ENCODE measurements at places on chromosomes 2 and 18. TPM values are rescaled to one million over a fixed set of nuclear protein-coding genes. Genes with fewer than 3 reads are reported as not detected.

Gene TOGARAM2
- polyA plus RNA-seq, result 1.6 TPM

Gene LDLRAD4
- 10.3 TPM for polyA plus RNA-seq

Gene MYL1
- not detected for polyA plus RNA-seq

Gene UGT1A9
- 6.2 TPM for polyA plus RNA-seq

Gene MFSD2B
- 2.1 TPM for polyA plus RNA-seq

Gene EFHD1
- polyA plus RNA-seq, result 73.1 TPM

Gene KDSR
- 42.7 TPM for polyA plus RNA-seq

Gene ACYP2
- 19.8 TPM for polyA plus RNA-seq

- DNase-seq, result no peak
These were observed 9.4 kb downstream of the SMAD4 start for GRCh38 chr18:51039138-51040112.

DNA sequence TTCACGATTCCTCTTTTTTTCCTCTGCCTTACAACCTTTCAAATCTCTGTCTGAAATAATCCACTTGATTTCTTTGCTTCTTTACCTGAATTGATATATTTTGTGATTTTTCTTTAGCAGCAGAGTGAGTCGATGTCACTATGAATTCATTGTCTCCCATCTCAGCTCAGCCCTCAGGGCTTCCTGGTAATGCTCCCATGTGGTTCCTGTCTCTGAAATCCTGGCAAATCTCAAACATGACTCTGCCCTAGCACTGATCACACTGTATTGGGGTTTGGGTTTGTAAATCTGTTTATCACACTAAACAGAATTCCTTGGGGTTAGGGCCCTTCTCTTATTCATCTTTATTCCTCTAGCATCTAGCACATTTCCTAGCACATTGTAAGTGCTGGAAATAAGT lies 43.0 kb upstream of the MSTN start:
- DNase-seq, result no peak

GRCh38 chr2:82993609-82994008 lies 1465.5 kb downstream of the SUCLG1 start:
- no peak for DNase-seq

- no peak for DNase-seq
These were observed 26.5 kb downstream of the KIF1A start for GRCh38 chr2:240793313-240794177.

GRCh38 chr2:197927994-197928393 lies 123.6 kb downstream of the PLCL1 start:
- DNase-seq, result no peak

- no peak for DNase-seq
These were observed 95.5 kb upstream of the ATG16L1 start for GRCh38 chr2:233156001-233156400.

DNA sequence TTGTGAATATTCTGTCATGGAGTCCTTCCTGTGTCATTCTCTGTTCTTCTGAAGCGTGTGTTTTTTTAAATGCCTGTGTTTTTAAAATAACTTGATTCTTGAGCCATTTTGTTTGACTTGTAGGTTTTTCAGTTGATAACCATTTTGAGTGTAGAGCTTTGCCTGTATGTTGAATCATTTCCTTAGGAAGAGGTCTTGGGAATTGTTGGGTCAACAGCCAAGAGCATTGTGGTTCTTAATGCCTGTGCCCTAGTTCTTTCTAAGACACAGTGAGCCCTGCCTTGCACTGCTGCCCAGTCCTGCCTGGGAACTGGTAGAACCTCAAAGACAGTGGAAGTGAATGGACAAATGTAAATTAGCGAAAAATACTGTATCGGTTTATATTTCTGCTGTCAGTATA lies 25.9 kb downstream of the RAB12 start:
- DNase-seq, result no peak

- DNase-seq, result no peak
These were observed 83.1 kb downstream of the EFEMP1 start for GRCh38 chr2:55840460-55840859.

- no peak for DNase-seq
These were observed 3.0 kb upstream of the OSBPL1A start for GRCh38 chr18:24400587-24400986.

DNA sequence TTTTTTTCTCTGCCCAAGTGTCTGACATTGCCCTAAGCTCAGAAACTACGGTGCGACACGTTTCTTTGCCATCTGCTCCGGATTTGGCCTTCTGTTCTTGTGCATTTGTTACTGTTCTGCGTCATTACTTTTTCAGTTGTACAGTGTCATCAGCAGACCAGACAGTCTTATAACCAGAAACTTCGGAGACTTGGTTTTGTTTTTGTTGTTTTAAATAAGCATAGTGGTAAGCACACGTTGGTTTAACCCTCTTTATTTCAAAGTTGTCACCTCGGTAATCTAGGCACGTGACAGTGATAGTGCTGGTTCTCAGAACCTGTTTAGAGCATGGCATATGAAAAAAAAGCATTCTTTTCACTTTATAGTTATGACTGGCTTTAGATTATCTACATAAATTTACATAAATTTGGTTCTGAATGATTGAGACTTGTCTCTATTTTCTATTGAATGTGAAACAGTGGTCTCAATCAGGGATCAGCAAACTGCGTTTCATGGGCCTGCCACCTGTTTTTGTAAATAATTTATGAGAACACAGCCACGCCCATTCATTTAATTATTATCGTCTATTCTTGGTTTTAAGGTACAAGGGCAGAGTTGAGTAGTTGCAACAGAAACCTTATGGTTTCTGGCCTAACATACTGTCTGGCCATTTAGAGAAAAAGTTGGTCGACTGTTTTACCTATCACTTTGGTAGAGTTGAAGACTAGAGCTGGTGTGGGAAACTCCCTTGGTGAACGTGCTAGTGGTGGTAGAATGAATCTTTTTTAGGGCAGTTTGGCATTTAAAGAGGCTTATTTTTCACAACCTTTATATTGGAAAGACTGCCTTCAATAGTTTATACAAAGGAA lies 106.5 kb downstream of the ZNF532 start:
- no peak for DNase-seq

DNA sequence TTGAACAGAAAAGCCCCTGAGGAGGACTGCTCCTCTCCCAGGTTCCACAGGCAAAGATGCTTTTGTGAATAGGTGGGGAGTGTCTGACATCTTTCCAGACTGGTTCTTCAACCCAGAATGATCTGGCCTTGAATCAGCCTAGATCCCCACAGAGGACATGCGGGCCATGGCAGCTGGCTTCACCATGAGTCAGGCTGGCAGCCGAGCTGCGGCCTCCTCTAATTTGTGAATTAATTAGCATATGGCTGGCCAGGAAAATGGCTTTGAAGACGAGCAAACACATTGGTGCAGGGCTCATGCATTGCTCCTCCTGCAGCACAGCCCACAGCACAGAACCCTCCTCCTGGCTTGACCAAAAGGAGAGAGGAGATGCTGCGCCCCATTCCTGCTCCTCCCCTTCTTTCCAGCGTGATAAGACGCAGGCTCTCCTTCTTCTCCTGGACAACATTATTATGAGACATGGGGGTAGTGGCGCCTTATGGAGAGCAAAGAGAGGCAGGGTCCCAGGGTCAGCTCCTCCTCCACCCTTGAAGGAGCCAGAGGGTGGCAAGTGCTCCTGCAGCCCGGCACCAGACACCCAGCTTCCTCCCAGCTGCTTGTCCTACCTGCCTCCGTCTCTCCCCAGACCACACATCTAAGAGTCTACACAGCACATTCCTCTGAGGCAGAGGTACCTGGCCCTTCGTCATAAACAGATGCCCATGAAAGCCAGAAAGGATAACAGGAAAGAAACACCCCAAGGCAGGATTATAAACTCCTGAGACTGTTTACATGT lies 66.7 kb downstream of the EDAR start:
- no peak for DNase-seq

DNA sequence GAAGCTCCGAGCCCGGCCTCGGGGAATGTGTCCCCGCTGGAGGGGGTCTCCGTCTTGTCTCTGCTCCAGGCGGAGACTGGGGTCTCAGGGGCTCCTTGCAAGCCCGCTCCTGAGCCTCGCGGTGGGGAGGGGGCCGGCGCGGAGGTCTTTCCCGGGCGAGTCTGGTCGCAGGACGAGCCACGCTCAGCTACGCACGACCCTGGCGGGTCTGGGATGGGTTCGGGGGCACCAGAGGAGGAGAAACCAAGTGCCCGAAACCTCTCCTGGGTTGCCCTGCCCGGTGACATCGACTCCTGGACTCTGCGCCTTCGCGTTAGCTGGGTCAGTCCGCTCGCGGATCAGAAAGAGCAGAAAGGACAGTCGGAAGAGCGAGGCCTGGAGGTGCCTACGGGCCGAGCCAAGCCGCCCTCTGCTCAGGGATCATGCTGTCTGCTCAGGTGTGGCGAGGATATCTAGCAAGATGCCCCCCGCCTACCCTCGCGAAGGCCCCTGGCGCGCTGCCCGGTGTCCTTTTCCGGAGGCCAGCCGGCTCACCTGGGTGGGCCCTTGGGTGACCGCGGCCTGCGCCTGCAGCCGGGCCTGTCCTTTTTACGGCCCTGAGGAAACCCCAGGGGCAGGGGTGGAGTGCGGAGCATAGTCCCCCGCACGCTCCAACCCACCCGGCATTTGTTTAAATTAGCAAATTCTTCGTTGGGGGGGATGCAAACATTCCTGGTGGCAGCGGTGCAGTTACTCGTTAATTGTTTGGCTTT lies 58.7 kb downstream of the SNORC start:
- no peak for DNase-seq

GRCh38 chr2:64626963-64627760 lies 26.6 kb downstream of the SERTAD2 start:
- no peak for DNase-seq

- no peak for DNase-seq
These were observed 146.5 kb downstream of the AGAP1 start for GRCh38 chr2:235640377-235640776.

- DNase-seq, result no peak
These were observed 61.7 kb upstream of the DAPL1 start for GRCh38 chr2:158733430-158733755.

DNA sequence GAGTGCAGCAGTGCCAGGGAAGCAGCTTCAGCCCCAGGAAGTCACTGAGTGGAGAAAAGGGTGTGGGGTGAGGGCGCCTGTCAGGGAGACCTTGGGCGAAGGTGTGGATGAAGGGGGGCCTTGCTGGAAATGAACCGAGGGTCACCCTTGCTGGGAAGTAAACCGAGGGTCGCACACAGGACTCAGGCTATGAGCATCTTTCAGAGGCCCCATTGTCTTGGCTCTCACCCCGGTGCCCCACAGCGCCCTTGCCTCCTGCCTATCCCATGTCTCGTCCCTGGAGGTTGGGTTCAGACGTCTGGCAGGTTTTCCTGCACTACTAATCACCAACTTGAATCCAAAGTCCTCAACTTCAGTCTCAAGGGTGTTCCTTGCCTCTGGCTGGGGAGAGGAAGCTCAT lies 122.8 kb upstream of the PXDN start:
- DNase-seq, result no peak

GRCh38 chr2:40244251-40244650 lies 207.6 kb downstream of the SLC8A1 start:
- no peak for DNase-seq
